ENCODE measurements at places on chromosomes 11 and 22.

DNA sequence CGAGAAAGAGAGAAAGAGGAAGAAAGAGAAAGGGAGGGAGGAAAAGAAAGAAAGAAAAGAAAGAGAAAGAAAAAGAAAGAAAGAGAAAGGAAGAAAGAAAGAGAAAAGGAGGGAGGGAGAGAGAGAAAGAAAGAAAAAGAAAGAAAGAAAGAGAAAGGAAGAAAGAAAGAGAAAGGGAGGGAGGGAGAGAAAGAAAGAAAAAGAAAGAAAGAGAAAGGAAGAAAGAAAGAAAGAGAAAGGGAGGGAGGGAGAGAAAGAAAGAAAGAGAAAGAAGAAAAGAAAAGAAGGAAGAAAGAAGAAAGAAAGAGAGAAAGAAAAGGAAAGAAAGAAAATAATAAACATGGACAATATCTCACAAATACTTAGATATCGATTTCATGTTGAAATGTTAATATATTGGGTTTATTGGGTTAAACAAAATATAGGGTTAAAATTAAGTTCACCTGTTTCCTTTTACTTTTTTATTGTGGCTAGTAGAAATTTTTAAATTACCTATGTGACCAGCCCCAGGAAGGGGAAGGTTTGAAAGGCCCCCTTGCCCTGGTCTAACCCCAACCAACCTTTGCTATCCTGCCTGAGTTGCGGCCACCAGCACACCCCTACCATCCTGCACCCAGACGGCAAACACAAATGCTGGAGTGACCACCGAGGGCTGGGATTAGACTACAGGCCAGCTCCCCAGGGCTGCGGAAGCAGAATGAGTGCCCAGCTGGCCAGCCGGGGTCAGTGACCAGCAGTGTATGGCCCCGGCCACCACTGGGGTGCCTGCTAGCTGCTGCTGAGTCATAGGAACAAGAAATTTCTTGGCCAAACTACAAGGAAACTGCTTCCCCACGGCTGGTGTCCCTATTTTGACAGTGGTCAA, 81.0 kb upstream of the FGF3 start:
- DNase-seq, result no peak

DNA sequence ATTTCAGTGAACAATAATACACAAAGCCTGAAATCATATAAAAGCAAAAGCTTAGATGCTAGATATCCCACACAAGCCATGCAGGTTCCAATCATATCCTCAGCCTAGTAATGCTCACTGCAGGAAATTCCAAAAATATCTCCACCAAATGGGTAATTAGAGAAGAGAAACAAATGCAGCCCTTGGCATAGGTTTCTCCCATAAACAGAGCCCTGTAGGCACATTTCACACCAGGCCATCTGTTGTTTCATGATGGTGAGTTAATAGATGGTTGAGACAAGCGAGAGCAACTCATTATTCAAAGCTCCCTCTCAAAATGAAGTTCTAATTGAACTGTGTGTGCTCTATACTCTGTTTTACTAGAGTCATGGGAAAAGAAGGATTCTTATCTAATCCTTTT, 154.6 kb upstream of the TRPC6 start:
- DNase-seq, result no peak

DNA sequence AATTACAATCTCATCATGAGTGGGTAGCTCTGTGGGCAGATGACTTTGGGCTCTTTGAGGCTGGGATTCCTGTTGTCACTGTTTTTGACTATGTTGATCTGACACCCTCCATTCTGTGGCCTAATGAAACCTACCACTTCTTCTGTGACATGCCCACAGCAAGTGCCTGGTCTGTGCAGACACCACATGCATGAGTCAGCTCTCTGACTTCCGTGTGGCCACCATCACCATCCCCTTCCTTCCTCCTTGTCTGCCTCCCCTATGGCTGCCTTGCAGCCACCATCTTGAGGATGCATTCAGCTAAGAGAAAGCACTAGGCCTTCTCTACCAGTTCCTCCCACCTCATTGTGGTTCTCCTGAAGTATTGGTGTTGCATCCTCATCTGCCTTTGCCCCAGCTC, 15.3 kb upstream of the OR10V1 start:
- no peak for DNase-seq

- no peak for DNase-seq
Measured at GRCh38 chr22:21994881-21995444, 12.4 kb upstream of the TOP3B start.

DNA sequence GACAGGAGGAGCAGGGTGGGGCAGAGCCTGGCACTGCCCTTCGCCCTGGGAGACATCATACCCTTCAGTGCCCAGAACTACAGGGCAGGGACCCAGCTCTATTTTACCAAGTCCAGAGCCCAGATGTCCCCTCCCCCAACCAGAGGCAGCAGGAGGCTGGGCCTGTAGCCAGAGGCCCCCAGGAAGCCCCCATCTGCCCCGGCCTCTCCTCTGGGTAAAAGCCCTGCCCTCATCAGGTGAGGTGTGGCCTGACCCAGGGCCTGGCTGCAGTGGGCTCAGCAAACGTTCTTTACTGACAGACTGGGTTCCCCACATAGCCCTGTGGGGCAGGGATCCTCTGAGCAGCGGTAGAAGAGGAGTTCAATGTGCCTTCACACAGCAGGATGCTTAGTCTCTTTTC, 51.8 kb upstream of the SLC22A12 start:
- DNase-seq, result no peak

DNA sequence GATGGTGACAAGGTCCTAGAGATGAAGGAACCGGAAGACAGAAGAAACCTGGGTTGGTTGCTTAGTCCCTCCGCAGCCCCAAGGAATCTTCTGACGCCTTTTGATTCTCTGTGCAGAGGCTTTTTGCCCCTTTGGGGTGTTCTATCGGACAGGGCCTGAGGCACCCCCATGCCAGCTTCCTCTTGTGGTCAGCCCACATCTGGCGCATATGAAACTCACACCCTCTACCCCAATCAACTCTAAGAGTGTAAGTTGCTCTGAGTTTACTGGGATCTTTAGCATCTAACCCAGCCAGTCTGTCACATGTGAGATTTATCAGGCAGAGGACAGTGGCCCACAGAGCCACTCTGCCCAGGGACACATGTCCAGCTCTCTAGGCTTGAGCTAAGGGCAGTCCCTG, 17.4 kb downstream of the RASD2 start:
- DNase-seq, result no peak

DNA sequence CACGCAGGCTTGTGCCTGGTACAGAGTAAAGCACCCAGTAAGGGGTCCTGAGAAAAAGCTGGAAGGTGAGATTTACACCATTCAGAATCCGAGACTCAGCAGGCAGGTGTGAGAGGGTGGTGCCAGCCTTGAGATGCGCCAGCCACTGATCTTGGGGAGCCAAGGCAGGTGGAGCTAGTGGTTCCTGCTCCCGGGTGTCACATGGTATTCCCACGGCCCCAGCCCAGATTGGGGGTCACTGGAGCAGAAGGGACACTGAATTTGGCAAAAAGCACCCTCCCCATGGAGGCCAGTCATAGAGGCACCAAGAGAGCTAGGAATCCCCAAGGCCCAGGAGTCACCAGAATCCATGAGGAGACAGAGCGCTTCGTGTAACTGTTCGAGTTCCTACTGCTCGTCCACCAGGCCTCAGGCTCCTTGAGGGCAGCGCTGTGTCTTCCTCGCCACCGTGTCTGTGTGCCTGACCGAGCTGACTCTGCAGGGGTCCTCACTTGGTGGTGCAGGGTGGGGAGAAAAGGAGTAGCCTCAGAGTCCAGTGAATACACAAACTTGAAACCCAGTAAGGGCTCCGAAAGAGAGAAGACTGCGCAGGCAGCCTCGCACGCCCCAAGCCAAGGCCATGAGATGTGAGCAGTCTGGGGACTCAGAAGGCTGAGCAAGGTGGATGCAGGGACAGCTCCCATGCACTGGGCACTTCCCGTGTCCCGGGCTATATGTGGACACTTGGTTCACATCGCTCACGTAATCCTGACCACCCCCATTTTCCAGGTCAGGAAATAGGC, 28.2 kb downstream of the TOM1 start:
- no peak for DNase-seq

GRCh38 chr11:74646215-74646614, 53.8 kb downstream of the POLD3 start:
- no peak for DNase-seq

GRCh38 chr11:65416841-65417701, 5.5 kb upstream of the NEAT1 start:
- DNase-seq, result peak; percentile 50

- no peak for DNase-seq
Measured at GRCh38 chr22:28903729-28904128, 20.4 kb downstream of the ZNRF3 start.

GRCh38 chr11:68617925-68618809, 66.2 kb upstream of the GAL start:
- DNase-seq, result no peak

GRCh38 chr22:49622241-49623105, 205.2 kb downstream of the BRD1 start:
- no peak for DNase-seq

DNA sequence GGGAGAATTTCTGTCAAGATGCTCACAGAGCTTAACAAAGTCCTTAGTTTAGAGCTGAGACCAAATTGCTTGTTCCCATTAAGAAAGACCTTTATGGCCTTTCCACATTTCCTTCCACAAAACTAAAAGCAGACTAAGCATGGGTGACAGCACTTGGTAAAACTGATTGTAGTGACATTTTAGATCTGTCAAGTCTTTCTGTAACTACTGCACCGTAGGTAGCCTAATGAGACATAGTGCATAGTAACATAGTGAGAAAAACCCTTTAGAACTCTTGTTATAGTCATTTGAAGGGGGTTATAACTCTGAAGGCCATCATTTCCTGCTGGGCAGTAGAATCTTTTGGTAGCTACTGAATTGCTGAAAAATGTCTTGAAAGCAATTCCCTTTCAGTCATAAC, 990.9 kb upstream of the CNTN5 start:
- no peak for DNase-seq

DNA sequence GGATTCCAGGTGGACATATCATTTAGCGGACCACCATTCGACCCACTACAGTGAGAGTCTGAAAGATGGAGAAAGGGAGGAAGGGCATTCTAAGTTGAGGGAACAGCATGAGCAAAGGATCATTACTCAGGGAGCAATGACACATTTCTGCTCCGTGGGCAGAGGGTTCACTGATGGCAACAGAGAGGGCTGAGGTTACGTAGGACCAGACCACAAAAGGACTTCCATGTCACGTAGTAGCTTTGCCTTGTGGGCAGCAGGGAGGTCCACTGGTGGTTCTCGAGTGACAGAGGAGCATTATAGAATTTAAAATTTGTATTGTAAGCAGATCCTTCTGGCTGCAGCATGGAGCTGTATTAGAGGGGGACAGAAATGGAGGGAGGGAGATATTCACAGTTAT, 109.7 kb upstream of the NAV2 start:
- DNase-seq, result no peak

- DNase-seq, result no peak
Measured at GRCh38 chr22:42889304-42889703, 32.2 kb upstream of the ARFGAP3 start.

DNA sequence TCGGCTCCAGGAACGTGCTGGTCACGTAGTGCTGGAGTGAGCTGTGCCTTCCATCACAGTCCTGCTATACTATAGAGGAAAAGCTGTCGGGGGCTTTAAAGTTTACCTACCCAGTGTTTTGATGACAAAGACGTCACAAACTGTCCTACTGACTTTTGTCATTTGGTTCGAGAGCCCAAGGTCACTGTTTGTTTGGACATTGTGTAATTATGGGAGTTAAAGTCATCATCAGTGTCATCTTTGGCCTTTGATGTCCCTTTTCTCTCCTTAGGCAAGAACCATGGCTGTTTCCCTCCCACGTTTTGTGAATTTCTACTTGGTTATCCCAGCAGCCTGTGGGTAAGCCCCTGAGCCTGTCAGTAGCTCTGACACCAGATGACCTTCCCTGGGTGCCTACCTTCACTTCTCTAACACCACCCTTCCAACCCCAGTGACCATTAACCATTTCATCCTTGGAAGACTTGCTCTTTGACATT, 59.3 kb downstream of the SLC1A2 start:
- no peak for DNase-seq

DNA sequence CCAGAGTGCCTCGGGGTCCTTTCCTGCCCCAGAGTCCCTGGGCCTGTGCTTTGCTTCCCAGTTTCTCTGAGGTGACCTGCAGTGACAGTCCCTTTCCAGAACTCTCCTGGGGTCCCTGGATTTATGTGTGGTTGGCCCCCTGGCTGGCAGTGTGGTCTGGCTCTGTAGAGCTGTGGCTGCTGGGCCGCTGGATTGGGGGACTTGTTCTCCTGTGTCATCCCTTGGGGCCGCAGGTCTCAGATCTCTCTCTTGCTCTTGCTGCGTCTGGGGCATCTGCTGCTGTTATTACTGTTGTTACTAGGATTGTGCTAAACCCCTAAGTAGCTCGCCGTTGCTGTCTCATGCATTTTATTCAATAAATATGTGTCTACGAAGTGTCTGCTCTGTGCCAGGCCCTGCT, 31.9 kb downstream of the FAM83F start:
- no peak for DNase-seq

GRCh38 chr11:64294774-64295173, 3.7 kb downstream of the KCNK4 start:
- no peak for DNase-seq

DNA sequence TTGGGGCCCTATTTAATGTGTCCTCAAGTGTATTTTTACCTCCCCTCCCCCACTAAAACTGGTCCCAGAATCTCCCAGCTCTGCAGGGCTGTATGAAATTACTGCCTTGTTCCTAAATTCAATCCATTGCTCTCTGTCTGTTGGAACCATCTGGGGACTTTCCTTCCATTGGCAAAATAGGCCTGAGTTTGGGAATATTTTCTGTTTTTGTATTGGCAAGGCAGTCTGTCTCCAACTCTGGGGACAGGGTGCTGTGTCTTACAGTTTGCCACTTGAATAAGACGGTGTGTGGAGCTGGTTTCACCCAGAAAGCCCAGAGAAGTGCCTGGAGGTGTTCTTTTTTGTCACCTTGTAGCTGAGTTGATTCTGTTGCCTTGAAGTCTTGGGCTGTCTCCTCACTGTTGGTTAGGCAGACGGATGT, 1.3 kb downstream of the PACS1 start:
- DNase-seq, result no peak

- DNase-seq, result no peak
Measured at GRCh38 chr22:50605002-50605612, 4.5 kb downstream of the MAPK8IP2 start.

DNA sequence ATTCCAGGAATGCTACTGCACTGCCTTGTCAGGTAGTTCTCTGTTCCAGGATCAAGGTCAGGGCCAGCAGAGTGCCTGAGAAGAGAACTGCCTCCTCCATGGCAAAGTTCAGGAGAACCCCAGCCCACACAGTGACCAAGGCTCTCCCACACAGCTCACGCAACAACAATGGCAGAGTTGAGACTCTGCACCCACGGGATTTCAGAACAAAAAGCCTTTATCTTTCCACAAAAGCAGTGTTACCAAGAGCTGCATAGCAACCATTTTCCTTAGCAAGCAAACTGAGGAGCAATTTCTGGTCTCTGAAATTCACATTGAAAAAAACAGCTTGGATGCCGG, 11.1 kb downstream of the PLAAT3 start:
- DNase-seq, result no peak

GRCh38 chr11:14751975-14752407, 108.4 kb downstream of the PDE3B start:
- no peak for DNase-seq
